Spinal cord (tissue), 10 donors: ENCODE measurements at places on chromosomes 1 and 21.

- no peak for DNase-seq
These were observed 154.8 kb upstream of the GRIK3 start for GRCh38 chr1:37189111-37189510.

DNA sequence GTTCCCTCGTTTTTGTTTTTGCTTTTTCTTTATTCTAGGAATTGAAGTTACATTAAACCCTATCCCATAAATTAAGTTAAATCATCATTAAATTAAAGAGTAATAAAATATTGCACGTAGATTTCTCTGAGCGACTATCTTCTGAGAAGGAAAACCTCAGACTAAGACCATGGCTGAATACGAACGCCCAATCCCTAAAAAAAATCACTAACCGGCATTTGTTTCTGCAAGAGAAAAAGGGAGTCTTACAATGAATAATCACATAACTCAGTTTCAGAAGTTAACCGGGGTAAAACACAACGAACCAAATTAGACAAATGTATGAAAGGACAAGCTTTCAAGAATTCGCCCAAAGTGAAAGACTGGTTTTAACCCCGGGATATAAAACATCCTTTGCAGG is 1.3 kb downstream of the PIK3R3 start:
- no peak for DNase-seq

DNA sequence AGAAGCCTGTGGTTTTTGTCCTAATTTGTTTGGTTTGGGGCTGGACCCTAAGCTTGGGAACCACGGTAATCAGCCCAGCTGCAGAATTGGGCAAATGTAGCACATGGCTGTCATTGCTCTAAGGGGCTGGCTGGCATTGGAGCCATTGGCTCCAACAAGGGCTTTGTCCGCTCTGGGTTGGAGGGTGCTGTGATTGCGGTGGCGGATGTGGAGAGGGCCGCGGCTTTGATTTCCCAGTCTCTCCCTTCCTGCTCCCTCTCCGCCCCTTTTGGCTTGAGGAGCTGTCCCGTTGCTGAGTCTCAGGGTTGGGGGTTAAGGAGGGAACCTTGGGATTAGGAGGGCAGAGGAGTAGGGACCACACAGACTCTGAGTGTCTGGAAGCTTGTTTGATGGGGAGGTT is 91.7 kb upstream of the CD34 start:
- DNase-seq = no peak

DNA sequence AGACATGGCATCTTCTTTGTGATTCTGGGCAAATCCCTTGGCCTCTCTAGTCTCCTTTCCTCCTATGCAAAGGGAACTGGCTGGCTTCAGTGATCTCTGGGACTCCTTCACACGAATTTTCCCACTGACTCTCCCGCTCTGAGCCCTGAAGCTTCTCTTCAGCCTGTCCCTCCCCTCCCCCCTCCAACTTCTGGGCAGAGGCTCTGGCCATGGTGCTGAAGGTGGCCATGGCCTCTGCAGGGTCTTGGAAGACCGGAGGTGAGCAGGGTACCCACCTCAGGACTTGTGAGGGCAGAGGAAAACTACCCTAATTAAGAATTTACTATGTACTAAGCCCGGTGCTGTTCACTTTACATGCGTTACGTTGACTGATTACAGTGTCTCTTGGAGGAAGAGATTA is 29.4 kb upstream of the POU3F1 start:
- DNase-seq = no peak

DNA sequence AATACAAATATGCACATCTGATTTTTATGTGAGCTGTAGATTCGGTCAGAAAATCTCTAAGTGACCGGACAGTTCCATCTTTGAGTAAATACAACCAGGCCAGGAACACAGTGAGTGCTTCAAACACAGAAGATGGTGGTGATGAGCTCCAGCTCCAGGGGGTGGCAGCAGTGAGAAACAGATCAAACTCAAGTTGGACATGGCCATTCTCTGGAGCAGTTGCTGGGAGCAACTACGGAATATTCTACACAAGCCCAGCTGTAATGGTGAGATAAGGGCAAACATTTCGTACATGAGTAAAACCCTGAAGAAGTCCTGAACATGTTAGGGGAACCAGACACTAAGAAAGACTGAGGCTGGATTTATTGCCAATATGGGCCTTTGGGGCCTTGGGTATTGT is 100.7 kb downstream of the BARHL2 start:
- no peak for DNase-seq

DNA sequence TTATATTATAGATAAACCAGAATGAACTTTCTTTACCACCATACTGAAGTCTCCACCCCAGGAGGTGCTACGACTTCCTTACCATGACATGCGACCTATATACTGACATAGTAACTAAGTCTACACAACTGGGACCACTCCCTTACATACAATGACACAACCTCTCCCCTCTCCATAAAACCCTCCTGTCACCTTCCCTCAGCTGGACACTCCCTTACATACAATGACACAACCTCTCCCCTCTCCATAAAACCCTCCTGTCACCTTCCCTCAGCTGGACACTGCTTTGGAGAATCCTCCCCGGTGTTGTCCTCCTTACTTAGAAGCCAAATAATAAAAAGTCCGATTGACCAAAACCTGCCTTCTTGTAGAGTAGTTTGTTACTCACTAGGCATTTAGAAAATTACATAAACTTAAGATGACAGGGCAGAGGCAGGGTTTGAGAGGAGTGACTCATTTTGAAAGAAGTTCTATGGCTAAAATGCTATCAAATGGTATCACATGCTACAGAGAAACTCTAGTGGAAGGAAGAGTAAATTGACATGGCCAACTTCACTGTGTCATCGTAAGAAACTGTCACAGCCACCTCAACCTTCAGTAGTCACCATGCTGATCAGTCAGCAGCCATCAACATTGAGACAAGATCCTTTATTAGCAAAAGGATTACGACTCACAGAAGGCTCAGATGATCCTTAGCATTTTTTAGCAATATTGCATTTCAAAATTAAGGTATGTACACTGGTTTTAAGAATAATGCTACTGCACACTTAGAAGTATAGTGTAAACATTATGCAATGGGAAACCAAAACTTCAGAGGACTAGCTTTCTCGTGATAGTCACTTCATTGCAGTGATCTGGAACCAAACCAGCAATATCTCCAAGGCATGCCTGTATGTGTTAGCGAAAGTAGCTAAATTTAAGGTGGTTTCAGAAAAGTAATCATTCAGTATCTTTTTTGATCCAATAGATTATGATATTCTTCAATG is 56.4 kb downstream of the AHCTF1 start:
- DNase-seq = no peak

GRCh38 chr1:25503551-25504426 is 39.6 kb upstream of the LDLRAP1 start:
- no peak for DNase-seq

DNA sequence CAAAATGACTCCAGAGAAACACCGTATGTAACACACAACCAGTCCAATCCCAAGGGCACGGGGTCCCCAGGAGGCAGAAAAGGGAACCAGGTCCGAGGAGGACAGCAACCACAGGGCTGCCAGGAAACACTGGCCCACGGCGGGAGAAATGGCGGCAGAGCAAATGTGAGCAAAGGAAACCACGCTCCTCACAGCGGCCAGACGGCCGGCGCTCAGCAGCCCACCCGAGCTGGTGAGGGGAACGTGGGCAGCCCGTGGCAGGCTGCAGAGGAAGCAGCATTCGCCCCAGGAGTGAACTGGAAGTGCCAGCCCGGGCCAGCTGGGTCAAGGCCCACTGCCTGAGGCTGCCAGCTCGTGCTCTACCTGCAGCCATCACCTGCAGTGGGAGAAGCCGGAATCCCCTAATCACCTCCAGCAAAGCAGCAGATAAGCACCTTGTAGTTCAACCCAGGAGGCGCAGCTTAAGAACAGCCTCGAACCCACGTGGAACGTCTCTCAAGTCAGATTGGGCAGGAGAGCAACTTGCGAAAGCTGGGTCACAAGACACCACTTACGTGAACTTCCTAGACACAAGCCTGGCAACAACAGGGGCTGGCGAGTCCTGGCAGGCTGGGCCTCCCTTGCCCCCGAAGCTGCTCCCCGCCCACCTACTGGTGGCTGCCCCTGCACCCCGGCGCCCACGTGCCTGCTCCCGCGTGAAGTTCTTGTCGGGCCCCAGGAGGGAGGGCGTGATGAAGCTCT is 6.7 kb downstream of the SLC19A1 start:
- no peak for DNase-seq
